Right cardiac atrium (tissue), 5 donors: ENCODE measurements at places on chromosomes 7 and 10.

DNA sequence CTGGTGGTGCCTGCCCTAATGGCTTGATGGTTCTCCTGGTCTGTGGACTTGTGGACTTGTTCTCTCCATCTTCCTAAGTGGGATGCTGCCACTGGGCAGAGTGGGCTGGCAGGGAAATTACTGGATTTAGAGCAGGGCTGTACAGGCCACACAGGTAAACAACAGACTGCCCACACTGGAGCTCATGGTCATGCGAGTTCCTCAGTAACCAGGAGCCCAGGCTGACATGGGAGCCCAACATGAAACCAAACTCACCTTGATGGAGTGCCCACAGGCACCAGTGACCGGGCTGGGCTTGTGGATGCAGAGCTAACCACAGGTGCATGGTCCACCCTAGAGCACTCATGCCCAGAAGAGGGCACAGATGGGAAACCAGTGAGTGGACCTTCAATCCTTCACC, 116.7 kb downstream of the SLIT1 start:
- DNase-seq: no peak

DNA sequence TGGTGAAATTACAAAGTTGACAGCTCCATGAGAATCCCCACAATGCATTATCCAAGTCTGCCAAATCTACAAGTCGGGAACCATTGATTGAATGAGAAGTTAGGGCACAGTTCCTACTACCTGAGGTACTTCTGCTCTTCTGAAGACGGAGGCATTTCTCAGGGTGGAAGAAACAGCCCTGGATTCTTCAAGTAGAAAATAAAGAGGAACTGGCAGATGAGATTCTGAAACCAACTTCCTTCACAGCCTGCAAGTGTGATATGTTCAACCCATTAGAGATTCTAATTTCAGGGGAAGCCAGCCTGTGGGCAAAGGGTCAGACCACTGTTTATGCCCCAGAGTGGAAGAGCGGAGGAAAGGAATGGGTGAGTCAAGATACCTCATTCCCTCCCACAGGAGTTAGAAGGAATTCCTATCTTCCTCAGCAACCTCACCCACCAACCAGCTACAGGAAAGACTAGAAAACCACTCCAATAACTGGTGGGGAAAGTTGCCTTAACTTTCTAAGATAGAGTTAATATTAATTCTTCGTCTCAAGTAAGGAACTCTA, 50.5 kb upstream of the BMPER start:
- DNase-seq: no peak

DNA sequence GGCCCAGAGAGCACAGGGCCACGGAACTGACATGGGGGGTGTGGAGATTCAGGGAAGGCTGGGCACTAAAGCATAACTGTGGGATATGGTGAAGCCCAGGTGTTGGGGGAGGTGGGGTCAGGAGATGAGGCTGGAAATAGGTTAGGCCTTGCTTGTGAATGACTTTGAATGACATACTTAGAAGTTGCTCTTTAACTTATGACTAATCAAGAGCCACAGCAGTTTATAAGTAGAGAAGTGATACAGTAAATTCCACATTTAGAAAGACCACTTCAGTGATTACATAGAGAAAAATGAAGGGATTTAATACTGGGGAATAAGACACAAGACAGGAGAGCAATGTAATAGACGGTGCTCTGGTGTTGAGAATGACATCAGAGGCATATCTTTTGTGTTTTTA, 120.8 kb upstream of the SEC61G start:
- DNase-seq: no peak

- no peak for DNase-seq
Observed at GRCh38 chr10:126945351-126946030, 40.3 kb downstream of the DOCK1 start.

DNA sequence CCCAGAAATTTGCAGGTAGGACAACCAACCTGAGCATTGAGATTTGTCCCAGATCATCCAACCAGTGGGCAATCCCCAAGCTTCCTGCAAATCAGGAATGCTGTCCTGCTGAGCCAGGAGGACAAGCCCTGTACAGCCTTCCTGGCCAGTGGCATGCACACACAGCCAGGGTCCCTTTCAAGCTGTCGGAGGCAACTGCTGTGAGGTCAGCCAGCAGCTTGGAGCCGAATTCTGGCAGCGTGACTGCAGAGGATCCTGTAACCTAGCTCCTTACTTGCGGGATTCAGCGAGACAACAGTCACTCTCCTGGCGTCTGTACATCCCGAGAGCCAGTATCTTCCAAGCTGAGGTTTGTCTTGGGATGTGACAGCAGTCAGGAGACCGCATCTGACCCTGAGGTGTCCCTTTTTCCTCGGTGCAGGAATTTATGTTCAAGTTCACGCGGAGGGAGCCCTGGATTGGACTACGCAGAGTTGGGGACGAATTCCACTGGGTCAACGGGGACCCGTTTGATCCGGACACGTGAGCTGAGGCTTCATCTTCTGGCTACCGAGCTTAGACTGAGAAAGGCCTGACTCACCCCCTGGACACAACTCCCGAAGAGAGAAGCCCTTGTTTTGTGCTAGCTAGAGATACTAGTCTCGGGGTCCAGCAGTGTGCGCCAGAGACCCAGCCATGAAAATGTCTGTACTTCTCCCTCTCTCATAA, 18.3 kb downstream of the CLEC2L start:
- DNase-seq: no peak

DNA sequence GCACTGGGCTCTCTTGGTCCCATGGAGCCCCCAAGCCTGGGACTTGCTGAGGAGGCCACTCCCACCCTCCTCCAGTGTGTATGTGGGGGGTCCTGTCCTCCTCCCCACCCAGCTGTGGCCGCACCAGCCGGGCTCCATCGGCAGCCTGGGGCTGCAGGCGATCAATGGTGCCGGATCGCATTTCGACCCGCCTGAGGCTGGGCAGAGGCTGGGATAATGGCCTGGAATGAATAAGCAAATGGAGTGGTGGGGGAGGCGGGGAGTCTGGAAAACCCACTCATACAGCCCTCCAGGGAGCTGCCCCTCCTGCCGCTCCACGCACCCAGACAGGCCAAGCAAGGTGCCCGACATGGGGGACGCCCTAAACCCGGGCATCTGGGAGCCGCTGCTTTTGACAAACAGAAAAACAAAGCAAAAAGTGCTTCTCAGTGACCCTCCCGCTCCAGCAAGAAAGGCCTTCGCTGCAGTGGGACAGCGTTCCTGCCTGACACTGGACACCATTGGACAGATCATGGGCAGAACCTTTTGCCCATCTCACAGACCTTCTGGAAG, 160.5 kb downstream of the NRF1 start:
- DNase-seq: no peak

- no peak for DNase-seq
Observed at GRCh38 chr10:49844775-49845595, 82.9 kb upstream of the OGDHL start.
